Skin of body (tissue), 3 donors: ENCODE measurements at places on chromosomes 4 and X.

DNA sequence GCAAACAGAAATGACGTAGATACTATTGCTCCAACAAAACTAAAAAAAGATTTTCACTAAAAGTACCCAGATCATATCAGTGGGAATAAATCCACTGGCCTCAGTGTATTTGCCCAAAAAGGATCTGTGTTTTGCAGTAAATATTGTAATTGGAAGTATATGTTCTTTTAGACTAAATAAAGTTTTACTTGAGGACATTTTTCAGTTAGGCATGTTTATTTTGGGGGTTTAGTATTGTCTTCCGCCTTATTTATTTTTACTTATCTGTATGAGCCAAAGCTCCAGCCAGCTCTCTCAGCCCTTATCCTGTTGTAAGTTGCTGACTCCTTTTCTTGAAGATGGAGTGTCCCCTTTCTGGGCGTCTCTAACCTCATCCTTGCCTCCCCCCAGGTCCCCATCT lies 49.8 kb downstream of the PTTG2 start:
- DNase-seq, result no peak

GRCh38 chr4:43567644-43568043 lies 675.1 kb downstream of the GRXCR1 start:
- DNase-seq, result no peak

- DNase-seq, result no peak
These were observed 65.8 kb upstream of the GPRIN3 start for GRCh38 chr4:89373394-89373793.

- DNase-seq, result no peak
These were observed 170.6 kb downstream of the MSN start for GRCh38 chrX:65837875-65838549.

DNA sequence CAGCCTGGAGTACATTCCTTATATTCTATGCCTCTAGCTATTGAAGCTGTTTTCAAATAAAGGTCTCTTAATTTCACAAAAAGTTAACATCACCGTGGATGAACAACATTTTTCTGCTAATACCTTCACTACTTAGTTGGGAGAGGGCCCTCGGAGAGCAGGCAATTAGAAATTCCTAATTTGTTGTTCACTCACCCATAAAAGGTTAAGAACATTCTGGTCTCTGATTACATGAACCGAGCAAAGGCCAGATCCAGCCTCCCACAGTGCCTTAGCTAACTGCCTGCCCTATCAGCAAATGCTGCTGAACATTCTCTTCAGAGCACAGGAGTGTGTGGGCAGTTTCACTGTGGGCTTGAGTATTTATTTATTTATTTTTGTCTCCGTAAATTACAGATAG lies 36.0 kb upstream of the TTC29 start:
- no peak for DNase-seq

DNA sequence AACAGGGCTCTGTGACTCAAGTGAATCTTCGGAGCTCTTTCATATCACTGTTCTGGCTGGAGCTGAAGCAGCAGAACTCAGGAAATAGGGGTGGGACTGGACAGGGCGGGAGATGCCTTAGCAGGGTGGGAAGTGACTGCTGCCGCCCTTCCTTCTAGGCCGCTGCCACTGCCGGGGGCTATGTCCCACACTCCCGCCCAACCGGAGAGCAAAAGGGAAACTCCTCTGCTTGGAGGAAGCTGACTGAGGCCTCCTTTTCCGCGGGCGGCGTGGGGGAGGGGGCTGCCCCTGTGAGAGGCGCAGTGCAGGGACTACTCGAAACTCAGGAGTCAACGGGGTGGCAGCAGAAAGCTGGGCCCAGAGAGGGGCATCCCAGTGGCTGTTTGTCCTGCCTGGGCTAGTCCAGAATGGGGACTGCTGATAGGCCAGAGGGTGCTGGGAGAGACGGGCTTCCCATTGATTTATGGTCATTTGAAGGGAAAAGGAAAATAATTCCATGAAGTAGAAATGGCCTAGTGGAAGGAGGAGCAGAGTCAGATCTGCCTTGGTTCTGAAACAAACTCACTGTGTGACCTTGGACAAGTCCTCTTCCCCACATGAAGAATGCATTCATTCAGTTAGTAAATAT lies 36.9 kb downstream of the STARD8 start:
- DNase-seq, result no peak

DNA sequence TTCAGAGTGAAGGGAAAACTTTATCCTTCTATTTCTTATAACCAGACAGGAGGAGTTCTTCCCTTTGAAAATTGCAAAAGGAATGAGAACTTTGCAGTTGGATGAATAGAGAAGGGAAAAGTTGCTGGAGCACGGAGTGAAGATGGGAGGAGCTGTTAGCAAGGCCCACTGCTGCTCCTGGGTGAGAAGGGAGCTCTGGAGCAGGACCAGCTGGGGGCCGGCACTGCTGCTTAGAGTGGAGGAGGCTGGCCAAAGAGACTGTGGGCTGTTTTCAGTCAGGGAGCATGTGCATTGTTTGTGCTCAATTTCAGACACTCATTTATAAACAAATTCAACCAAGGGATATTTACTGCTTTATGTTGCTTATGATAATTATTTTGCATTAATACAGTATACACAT lies 164.2 kb downstream of the STIM2 start:
- DNase-seq, result no peak

DNA sequence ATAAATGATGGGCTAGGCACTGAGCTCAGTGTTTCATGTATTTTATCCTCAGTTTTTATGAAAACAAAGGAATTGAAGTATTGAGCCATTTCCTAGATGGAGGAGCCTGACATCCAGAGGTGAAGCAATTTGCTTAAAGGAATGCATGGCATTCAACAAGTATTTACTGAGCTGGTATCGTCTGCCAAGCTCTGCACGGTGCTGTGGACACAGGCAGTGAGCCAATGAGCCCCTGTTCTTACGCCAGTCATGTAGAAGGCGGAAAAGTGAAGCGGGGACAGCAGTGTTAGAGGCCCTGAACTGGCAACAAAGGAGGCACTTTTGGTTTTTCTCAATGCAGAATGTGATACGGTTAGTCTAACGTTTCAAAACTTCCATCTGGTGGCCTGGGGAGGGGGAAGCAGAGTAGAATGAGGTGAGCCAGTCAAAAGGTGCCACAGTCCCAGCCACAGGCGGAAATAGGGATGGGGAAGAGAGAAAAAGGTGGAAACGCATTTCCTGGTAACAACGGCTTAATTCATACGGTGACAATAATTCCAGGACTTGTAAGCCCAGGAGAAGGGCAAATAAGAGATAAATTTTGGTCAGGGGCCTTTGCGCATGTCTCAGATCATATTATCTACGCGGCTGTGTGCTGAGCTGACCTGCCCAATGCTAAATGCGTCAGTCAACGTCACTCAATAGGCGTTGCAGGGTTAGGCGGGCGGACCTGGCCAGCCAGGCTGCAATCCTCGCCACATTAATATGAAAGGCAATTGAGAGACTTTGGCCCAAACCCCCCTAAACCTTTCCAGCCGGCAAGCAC lies 133.9 kb downstream of the AFAP1 start:
- no peak for DNase-seq

- no peak for DNase-seq
These were observed 99.2 kb upstream of the KCNIP4 start for GRCh38 chr4:22047793-22048192.

DNA sequence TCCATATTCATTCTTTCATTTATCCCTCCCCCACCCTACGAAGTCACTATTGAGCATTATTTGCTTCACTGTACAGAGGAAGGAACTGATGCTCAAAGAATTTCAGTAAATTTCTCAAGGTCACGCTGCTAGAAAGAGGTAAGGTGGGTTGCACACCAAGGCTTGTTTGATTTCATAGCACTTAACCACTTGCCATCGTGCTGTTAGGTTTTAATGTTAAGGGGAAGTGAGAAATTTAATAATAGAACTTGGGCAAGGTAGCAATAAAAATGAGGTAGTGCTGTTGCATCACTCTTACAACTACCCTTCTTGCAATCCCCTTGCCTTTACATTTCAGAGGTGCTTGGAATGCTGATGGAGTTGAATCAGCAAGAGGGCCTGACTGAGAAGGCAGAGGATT lies 343.1 kb downstream of the MID1IP1 start:
- DNase-seq, result no peak

- DNase-seq, result no peak
These were observed 62.2 kb downstream of the EVC start for GRCh38 chr4:5773271-5773555.

DNA sequence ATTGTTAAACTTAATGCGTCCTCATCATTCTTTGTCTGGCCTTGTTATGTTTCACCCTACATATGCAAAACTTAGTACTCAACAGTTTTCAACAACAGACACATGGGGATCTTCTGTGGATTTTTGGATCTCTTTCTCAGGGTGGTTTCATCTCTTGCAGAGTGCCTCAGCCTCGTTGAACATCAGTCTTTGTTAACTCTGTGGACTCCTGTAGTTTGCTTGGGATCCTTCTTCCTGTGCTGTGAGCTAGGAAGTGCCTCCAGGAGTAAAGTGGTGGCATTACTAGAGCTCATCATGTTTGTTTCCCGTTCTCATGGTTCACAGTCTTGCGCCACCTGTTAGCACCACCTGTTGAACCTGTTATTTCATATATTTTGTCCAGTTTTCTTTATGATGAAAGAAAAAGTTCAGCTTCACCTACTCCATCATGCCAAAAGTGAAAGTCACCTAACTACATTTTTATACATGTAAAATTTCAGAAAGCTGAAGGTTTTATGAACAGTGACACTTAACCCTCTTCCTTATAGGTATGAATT lies 27.5 kb upstream of the NDUFC1 start:
- no peak for DNase-seq

DNA sequence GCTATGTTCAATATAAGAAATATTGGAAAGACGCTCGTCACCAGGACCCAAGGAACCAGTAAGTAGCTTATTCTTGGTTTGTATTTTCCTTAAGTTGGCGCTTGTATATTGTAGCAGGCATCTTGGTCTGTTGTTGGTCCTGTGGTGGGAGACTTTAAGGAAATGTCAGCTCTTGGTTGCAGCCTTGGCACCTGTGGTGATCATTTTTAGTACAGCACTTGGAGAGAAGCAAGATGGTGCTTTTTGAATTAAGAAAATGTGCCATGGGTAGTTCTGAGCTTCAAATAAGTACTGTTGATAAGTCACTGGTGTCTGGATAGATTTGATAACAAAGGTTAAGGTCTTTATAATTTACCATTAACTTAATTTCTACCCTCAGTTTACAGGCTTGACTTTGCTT lies 1.1 kb downstream of the RPS3A start:
- peak; percentile 3 for DNase-seq

GRCh38 chr4:145545538-145546174 lies 64.0 kb downstream of the SMAD1 start:
- peak; percentile 91 for DNase-seq

GRCh38 chr4:151012820-151013219 lies 2.3 kb downstream of the LRBA start:
- DNase-seq, result no peak

DNA sequence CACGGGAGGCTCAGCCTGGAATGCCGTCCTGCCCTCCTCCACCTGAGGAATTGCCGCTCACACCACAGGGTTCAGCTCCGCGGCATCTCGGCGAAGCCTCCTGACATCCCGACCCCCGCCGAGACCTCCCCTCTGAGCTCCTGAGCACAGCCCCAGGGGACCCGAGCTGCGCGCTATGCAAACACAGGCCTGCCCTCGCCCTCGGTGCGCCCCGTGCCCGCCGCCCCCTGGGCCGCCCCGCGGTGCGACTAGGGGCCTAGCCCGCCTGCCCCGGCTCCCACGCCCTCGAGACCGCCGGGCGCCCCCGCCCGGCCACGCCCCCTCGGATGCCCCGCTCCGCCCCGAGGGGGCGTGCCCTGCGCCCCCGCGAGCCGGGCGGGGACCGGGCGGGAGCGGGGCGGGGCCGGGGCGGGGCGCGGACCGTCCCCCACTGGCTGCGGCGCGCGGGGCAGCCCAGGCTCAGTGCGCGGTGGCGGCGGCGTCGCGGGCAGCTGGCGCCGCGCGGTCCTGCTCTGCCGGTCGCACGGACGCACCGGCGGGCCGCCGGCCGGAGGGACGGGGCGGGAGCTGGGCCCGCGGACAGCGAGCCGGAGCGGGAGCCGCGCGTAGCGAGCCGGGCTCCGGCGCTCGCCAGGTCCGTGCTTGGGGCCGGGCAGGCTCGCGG lies at the start of gene FGFR3:
TSS of gene FGFR3 (plus strand) at position 462 of the 664 bp plus-strand sequence. CDS start 642 bp downstream, outside the sequence.
- no peak for DNase-seq

- no peak for DNase-seq
These were observed 311.1 kb downstream of the INPP4B start for GRCh38 chr4:142535009-142535408.

GRCh38 chr4:101145021-101145420 lies 202.3 kb downstream of the PPP3CA start:
- no peak for DNase-seq

DNA sequence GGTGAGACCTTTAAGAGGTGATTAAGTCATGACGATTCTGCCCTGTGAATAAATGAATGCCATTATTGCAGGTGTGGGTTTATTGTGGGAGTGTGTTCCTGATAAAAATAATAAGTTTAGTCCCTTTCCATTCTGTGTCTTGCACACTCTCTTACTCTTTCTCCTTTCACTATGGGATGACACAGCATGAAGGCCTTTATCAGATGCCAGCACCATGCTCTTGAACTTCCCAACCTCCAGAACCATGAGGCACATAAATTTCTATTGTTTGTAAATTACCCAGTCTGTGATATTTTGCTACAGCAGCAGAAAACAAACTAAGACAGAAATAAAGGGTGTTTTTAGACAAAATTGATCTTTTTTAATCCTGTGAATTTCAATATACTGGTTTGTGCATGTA lies 10.5 kb downstream of the SFRP2 start:
- no peak for DNase-seq

- no peak for DNase-seq
These were observed 139.6 kb downstream of the UNC5C start for GRCh38 chr4:95409127-95409526.

DNA sequence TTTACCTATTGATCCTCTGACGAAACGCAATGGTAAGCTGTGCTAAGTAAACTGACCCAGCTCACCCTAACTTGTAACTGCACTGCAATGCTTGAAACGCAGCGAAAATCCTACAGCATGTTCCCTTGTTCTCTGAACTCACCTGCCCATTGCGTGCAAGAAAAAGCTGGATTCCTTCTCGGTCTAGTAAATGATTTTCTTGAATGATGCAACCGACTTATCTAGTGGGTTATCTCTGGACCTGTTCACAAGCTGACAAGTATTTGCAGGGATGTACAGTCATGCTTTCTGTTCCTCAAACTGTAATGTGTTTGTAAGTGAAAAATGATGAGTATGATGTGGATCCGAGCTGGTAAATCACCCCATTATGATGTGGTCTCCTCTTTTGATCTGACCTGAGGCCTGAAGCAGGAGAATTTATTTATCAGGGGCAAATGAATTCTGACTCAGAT lies 140.1 kb downstream of the BTC start:
- no peak for DNase-seq

GRCh38 chr4:151226004-151226932 lies 50.7 kb upstream of the PRSS48 start:
- peak; percentile 98 for DNase-seq

GRCh38 chr4:143616771-143617170 lies 83.7 kb downstream of the FREM3 start:
- DNase-seq, result no peak

DNA sequence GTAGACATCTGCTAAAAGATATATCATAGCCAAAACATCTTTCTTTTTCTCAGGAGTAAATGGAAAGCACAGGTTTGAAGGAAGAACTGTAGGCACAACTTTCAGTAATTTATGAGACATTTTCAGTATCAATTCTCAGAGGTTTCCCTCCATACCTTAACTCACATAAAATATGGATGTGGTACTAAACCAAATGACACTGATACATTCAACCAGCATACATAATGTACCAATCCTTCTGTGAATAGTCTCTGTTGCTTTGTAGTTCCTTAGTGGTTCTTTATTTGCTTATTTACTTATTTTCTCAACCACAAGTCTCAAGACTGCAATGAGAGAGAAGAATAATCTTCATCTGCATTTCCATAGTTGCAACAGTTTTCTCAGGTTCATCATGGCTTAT lies 96.1 kb downstream of the ARHGAP24 start:
- no peak for DNase-seq

- no peak for DNase-seq
These were observed 4.0 kb downstream of the ING2 start for GRCh38 chr4:183508697-183509335.
